ENCODE measurements at places on chromosomes 11 and 22.

- no peak for DNase-seq
Measured at GRCh38 chr22:25875461-25875860, 133.5 kb downstream of the MYO18B start.

DNA sequence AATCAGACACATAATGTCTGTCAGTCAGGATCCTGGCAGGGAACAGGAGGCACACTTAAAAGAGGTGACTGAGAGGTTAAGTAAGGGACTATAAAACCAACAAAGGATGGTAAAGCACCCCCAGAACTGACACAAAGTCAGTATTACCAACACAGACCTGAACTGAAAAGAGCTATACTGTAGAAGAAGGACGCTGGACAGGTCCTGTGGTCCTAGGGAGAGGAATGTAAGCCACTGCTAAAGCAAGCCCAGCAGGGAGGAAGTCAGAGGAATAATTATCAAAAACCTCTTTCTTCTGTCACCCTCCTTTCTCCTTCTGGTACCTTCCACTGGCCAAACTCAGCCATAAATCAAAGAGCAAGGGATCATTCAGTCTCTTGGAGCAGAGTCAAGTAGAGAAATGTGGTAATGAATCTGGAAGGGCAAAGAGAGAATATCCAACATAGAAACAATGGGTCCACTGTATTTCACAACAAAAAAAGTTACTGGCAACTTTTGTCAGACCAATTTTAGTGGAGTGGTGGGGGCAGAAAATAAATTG, 33.4 kb upstream of the ANGPTL5 start:
- no peak for DNase-seq

DNA sequence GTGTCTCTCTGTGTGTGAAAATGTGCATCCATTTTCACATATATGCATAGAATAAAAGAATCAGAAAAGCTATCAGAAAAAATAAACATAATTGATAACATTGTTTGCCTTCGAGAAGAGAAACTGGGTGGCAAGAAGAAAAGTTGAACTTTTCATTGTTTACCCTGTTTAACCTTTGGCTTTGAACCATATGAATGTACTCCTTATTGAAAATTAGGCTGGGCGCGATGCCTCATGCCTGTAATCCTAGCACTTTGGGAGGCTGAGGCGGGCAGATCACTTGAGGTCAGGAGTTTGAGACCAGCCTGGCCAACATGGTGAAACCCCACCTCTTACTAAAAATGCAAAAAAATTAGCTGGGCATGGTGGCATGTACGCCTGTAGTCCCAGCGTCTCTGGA, 11.9 kb upstream of the OR9Q1 start:
- no peak for DNase-seq

DNA sequence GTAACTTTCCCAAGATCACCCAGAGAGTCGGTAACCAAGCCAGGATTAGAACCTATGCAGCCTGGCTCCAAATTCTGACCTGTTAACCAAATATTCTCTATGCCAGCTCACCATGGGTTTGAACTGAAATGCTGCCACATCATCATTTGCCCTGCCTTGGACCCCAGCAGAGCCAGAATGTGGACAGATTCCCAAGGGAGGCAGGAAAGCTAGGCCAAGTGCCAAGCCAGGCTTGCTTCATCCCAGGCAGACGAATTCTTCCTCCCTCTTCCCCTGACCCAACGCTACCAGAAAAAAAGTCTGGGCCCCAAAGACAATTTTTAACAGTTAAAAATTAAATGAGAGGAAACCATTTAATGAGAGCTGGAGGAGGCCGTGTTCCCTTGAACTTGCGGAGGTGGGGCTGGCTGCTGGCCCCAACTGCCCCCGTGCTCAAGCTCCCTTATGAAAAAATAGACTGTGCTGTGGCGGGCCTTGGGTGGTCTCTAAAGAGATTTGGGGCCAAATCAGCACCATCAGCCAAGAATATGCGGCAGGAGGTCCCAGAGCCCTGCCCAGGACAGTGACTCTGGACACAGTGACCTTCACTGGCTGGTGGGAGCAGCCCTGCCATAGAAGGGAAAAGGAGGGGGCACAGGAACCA, 184.1 kb upstream of the SYT13 start:
- DNase-seq = no peak

- no peak for DNase-seq
Measured at GRCh38 chr22:20133930-20134549, 2.4 kb downstream of the ZDHHC8 start.

- DNase-seq = no peak
Measured at GRCh38 chr11:36073411-36074203, 129.7 kb downstream of the LDLRAD3 start.

GRCh38 chr22:40498420-40499208, 128.2 kb downstream of the SGSM3 start:
- no peak for DNase-seq

GRCh38 chr22:42758931-42759629, 38.4 kb upstream of the A4GALT start:
- DNase-seq = no peak

DNA sequence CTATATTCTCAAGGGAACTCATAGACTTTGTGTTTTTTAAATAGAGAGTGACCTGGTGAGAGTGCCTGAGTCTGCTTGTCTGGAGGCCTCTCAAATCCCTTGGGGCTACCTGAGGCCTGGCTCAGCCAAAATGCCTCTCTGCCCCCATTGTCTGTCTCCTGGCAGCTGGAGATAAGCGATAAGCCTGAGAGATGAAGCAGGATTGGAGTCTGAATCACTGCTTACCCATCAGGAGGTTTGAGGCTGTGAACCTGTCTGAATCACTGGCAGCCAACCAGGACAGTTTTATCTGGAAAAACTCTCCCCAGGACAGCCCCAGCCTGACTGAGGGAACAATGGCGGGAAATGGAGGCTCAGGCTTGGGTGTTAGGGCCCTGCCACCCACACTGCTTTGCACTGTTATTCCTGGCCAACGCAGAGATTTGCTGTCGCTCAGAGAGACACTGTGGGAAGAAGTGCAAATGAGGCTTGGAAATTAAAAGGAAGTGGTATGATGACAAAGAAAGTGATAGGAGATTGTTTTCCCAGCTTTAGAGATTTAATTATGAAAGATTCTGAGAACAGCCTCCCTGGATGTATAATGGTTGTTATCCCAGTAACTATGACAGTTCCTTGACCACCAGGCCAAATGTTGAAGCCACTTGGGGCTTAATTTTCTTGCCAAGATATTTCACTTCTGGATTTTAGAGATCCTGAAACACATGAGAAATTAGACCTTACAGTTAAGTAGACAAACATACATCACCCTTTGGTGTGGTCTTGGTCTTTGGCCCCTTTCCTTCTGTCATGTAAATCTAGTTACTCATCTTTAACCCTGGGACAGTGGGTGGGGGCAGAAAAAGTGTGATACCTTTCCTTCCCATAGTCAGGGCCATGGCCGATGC, 102.1 kb downstream of the RASSF10 start:
- no peak for DNase-seq

DNA sequence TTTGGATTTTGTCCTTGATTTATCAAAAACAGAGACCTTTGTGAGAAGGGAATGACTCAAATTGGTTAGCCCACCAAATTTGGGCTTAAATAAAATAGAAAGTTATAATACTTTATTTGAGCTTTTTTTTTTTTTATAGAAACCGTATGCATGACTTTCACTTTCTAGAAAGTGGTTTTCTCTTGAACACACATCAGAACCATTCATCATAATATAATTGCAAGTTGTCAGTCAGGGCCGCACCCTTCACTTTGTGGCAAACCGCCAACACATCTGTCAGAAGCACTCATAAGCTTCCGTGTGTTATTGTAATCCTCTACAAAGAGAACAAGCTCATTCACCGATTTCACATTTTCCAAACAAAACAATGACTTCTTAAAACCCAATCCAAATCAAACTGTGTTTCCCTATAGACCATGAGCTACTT, 76.1 kb downstream of the SOX6 start:
- DNase-seq = no peak

- no peak for DNase-seq
Measured at GRCh38 chr11:15714641-15715399, 600.1 kb downstream of the INSC start.

DNA sequence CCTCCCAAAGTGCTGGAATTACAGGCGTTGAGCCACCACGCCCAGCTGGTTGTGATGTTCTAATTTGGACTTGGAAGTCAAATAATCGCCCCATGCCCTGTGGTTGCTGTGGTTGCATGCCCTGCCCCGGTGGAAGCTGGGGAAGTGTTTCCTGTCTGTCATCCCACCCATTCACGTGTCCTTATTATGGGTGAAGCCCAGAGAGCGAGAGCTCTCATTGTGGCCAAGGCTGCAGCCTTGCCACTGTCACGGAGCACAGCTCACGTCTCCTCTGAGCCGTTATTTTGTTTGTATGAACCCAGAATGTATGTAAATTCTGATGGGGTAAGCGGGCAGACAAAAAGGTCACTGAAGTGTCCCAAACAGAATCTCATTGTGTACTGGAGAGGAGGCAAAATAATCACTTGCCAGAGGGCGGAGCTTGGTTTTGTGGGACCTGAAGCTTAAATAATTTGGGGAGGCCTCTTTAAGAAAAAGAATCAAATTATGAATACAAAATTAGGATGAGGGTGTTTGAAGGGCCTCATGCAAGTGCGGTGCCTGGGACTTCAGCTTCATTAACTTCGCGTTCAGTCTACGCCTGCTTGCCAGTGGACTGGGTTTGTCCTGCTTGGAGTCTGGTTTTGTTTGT, 25.8 kb upstream of the TREH start:
- DNase-seq = no peak

- no peak for DNase-seq
Measured at GRCh38 chr11:9276571-9276970, 11.4 kb upstream of the DENND5A start.

- DNase-seq = no peak
Measured at GRCh38 chr11:17554487-17554886, 7.4 kb downstream of the OTOG start.

DNA sequence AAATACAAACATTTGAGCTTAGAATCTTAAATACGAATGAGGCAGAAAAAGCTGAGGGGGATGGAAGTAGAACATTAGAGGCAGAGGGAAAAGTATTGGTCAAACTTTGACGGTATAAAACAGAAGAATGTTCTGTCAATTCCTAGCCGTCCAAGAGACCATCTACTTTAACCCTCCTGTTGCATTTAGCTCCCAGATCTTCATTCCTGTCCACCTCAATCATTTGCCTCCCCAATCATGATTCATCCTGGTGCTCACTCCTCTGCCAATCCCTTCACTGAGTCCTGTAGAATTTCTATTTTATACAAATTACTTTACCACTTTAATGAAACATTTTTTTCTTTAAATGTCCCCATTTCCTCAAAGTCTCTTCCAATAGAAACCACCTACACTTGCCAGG, 28.2 kb downstream of the C2CD3 start:
- DNase-seq = no peak

GRCh38 chr11:129610125-129610524, 205.5 kb upstream of the TMEM45B start:
- DNase-seq = no peak

DNA sequence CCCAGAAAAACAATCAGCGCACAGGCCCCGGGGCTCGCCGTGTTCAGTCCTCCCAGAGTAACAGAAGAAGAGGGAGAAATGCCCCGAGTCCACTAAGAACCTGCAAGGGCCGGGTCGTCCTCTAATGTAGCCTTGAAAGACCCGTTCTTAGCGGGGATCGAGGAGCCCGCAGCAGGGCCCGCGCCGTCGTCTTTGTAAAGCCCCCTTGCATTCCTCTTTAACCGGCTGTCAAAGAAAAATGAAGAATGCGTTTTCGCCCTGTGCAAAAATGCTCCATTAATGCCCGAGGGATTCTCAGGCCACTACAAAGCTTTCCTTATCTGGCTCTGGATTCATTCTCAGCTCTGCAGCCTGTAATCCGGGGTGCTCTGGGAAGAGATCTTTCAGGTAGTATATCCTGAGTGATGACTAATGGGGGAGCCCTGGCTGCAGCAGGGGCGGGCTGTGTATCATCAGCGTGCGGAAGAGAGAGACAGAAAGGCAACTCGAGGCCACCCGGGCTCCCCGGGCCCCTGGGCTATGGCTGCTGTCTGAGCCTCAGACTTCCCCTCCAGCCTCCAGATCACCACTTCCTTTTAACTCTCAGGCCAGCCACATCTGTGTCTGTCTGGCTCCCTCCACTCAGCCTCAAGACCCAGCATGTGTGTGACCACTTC, 78.2 kb downstream of the FBLN1 start:
- no peak for DNase-seq

GRCh38 chr22:20526628-20527355, 19.4 kb downstream of the MED15 start:
- DNase-seq = no peak

GRCh38 chr22:39915295-39915726, 14.4 kb downstream of the GRAP2 start:
- DNase-seq = no peak

GRCh38 chr11:112016765-112017376, 8.3 kb upstream of the DLAT start:
- DNase-seq = no peak

DNA sequence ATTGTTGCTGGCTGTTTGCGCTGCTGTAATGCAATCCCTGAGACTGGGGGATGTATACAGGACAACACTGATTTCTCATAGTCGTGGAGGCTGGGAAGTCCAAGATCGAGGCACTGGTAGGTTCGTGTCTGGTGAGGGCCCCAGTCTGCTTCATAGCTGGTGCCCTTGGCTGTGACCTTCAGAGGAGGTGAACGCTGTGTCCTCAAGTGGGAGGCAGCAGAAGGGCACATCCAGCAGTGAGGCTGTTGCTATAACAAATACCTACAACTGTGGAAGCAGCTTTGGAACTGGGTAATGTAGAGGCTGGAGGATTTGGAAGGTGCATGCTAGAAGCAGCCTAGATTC, 21.3 kb downstream of the KRTAP5-5 start:
- no peak for DNase-seq

DNA sequence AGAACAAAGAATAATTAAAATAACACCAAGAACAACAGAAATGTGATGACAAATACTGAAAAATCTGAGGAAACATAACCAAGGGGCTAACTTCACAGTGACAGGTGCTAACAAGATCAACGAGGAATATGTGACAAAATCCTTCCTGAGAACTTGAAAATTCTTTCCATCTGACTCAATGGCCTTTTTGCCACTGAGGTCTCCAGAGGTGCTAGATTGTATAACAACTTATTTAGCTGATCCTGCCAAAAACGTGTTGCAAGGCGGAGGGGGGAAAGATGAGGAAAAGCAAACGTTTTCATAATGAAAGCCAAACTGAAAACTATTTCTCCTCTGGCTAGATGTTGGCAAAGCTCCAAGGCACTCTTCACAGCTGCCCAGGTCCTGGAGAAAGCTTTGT, 364.5 kb downstream of the NTM start:
- DNase-seq = no peak

DNA sequence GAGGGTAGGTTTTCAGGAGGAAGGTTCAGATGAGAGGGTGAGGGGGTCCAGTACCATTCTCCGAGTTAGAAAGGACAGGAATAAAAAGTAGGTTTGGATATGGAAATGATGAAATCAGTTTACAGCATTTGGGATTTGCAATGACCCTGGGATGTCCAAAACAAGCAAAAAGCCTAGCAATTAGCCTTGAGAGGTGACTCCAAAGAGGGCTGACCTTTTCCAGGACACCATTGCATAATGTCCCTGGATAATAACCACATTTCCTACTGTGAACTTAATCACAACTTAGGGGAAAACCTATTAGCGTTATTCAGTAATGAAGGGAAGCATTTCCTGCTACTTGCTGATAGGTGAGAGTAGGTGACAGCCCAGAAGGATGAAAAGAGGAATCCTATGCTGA, 101.4 kb upstream of the ARHGAP42 start:
- DNase-seq = no peak
